ENCODE measurements at places on chromosomes 3 and 15.

DNA sequence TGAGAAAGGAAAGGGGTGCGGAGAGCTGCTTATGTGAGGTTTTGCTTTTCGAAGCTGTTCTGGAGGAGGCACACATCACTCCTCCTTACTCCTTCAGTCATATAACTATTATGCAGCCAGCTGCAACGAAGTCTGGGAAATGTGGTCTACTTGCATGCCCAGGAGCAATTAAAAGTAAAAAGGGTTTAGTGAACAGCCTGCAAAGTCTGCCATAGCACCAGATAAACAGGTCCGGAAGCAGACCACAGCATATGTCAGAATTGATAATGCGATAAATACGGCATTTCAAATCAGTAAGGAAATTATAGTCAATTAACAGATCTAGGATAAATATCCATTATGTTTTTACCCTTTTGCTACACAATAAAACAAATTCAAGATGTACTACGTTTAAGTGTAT is 99.5 kb downstream of the POLR2M start:
- DNase-seq = no peak

DNA sequence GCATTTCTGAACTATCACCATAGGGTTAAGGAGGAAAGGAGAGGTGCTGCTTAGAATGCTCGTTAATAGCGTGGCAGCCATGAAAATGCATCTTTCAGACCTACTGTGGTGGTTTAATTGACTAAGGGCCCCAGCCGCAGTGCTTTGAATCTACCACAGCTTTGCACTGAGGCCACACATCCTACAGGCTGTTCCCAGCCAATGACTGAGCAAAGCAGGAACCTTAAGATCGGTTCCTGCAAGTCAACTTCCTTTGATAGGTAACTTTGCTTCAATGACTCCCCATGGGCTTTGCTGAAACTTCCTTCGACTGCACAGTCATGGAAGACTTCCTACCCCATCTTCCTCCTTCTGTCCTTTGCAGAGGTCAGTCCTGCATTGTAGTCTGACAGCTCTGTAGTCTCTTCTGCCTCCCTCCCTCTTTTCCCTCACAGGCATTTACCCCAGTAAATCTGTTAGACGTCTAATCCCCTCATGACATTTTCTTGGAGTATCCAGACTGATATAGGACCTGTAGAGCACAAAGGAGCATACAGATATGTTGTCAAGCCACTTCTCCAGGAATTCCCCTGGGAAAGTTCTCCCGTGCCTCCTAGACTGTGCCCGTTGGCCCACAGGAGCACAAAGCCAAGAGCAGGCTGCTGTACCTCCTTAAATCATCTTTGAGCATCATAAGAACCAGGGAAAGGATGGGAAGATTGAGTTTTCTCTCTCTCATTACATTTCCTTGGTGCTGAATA is 2.6 kb upstream of the BCL2A1 start:
- no peak for DNase-seq

DNA sequence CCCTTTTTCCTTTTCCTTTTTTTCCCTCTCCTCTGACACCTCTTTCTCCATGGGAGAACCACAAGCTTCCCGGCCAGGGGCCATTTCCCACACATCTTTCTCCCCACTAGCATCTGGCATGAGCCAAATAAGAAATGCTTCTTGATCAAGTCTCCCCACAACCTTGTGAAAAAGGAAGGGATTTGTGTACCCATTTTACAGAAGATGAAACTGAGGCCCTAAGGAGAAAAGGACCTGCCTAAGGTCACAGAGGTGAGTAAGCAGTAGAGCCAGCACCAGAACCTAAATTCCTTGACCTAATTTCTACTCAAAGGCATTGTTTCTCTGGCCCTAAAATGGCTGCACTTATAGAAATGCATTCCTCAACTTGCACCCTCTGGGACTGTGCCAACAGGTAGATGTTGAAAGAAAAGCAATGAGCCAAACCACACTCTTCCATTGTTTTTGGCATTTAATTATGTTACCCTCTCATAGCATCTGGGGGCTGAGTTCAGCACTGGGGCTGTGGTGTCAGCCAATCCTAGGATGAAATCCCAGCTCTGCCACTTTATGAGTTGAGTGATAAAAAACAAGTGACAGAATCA is 81.7 kb upstream of the TLE3 start:
- no peak for DNase-seq

DNA sequence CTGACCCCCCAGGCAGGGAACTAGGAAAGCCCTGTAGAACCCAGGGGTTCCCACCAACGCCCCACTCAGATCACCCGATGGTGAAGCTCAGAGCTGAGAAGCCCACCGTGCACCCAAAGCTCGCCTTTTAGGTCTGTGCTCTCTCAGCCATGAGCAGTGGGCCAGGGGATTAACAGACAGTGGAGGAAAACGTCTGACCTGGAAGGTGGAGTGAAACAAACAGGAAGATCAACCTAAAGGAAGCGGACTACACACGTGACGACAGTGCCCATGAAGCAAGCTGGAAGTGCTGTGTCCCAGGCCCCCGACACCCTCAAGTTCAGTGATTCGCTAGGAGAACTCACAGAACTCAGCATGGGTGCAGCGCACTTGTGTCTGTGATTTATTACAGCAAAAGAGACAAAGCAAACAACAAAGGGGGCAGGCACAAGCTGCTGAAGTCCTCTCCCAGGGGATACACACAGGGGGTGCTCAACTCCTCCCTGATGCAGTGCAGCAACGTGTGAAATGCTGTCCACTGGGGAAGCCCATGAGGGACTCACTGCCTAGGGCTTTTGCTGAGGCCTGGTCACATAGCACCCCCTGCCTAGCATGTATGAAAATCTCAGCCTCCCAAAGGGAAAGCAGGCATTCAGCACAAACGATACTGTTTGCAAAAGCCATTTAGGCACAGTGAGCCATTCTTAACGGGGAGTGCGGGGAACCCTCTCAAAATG is 43.5 kb downstream of the CFAP92 start:
- DNase-seq = no peak

DNA sequence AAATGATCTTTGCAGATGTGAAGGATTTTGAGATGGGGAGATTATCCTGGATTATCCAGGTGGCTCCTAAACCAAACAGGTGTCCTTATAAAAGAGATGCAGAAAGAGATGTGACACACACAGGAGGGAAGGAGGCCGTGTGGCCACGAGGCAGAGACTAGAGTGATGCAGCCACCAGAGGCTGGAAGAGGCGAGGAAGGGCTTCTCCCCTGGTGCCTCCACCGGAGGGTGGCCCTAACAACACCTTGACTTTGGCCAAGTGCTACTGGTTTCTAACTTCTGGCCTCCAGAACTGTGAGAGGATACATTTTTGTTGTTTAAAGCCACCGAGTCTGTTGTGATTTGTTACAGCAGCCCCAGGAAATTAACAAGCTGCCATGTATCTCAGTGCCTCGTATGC is 127.1 kb downstream of the ASB7 start:
- no peak for DNase-seq

DNA sequence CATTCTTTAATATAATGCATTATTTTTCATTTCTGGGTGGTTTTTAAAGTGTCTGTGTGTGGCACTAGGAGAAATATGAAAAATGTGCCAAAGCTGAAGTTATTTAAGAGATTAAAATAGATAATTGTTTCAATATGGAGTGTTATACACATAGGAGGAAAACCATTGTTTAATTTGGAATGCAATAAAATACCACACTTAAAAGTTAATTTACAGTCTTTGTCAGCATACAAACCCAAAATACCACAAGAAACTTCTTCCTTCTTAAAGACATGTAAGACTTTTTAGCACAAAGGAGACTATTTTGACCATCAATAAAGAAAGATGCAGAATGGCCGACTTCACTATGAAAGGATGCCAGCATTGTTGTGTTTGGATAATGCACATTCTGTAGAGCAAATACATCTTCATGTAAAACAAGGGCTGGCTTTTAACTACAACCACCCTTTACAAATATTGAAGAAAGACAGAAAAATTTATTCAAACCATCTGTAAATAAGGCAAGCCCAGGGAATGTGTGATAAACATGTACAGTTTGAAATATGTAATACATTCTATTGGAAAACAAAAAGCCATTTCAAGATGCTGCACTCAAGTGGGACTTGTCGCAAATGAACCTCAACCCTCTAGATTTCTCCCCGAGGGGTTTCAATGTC is 1146.6 kb downstream of the ROBO1 start:
- DNase-seq = no peak

- DNase-seq = no peak
Measured at GRCh38 chr15:77416148-77416455, 3.8 kb downstream of the PEAK1 start.

GRCh38 chr3:14511623-14512280 is 28.4 kb downstream of the GRIP2 start:
- no peak for DNase-seq

GRCh38 chr3:50347187-50347813 is 1.8 kb upstream of the ZMYND10 start:
- DNase-seq = no peak

DNA sequence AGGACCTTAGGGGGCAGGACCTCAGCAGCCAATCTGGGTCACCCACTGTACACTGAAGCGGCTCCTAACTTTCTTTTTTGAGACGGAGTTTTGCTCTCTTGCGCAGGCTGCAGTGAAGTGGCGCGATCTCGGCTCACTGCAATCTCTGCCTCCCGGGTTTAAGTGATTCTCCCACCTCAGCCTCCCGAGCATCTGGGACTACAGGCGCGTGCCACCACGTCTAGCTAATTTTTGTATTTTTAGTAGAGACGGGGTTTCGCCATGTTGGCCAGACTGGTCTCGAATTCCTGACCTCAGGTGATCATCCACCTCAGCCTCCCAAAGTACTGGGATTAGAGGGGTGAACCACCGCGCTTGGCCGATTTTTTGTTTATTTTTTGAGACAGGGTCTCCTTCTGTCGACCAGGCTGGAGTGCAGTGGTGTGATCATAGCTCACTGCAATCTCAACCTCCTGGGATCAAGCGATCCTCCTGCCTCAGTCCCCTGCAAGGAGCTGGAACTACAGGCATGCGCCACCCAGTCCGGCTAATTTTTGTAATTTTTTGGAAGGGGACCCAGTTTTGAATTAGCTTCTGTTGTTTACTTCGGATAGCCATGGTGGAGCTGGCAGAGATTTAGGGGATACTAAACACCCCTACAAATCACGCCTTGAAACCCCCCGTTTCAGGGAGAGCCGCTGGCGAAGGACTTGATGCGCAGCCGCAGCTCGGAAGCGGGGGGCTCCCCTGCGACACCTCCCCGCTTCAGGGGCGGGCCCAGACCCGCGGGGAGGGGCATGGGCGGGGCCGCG is 1.5 kb upstream of the CLK3 start:
- no peak for DNase-seq

DNA sequence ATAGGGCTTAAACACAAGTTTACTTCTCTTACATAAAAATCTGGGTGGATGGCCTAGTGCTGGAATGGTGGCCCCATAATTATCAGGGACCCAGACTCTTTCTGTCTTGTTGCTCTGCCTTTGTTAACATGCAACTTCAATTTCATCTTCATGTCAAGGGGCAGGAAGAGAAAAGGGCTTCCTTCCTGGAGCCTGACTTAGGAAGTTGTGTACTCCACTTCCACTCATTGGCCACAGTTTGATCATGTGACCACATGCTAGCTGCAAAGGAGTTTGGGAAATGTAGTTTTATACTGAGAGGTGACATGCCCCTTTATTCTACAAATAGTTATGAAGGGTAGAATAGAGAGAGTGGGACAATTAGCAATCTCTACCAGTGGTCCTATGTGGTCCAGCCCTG is 39.3 kb downstream of the RHCG start:
- DNase-seq = no peak

GRCh38 chr15:33913459-33913858 is 54.8 kb upstream of the CHRM5 start:
- DNase-seq = no peak

GRCh38 chr3:396293-396692 is 199.7 kb downstream of the CHL1 start:
- DNase-seq = no peak

- DNase-seq = no peak
Measured at GRCh38 chr3:134378384-134378783, 4.1 kb upstream of the AMOTL2 start.

DNA sequence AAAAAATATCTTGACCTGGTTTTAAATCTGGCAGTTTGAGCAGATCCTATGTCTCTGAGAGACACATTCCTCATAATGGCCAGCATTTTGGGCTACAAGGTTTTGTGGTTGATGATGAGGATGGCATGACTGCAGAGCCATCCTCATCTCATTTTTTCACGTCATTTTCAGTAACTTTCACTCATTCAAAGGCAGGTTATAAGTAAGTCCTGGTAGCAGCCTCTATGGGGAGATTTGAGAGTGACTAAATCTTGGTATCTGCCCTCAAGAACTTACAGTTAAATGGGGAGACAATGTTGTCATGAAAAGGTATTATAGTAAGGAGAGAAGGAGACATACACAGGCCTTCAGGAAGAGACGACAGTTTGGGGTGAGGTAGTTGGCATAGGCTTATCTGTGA is 14.5 kb downstream of the TIGIT start:
- no peak for DNase-seq

- DNase-seq = no peak
Measured at GRCh38 chr15:98866511-98866910, 141.1 kb downstream of the PGPEP1L start.

- no peak for DNase-seq
Measured at GRCh38 chr3:123373474-123373987, 75.4 kb downstream of the ADCY5 start.

- DNase-seq = no peak
Measured at GRCh38 chr3:181955566-181955965, 243.8 kb downstream of the SOX2 start.

GRCh38 chr15:51302480-51302879 is 35.9 kb downstream of the CYP19A1 start:
- DNase-seq = no peak

GRCh38 chr3:25043749-25044148 is 384.3 kb upstream of the RARB start:
- no peak for DNase-seq

DNA sequence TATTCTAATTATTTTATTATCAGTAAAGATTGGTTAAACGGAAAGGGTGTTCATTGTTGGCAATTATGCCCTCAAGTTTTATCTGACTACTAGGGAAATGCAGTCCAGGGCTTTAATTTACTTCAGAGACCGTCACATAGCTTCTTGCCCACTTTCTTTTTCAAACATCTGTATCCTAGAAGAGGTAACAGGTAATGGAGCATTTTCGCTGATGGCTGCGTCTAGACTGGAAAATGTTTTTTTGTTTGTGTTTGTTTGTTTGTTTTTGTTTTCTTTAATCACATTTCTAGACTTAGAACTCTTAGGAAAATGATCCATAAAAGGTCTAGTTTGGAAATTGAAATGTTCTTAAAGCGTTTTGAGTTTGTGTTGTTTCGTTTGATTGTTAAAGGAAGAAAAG is 71.4 kb downstream of the ANXA2 start:
- no peak for DNase-seq

- DNase-seq = no peak
Measured at GRCh38 chr3:132196113-132196512, 121.1 kb upstream of the ACP3 start.

DNA sequence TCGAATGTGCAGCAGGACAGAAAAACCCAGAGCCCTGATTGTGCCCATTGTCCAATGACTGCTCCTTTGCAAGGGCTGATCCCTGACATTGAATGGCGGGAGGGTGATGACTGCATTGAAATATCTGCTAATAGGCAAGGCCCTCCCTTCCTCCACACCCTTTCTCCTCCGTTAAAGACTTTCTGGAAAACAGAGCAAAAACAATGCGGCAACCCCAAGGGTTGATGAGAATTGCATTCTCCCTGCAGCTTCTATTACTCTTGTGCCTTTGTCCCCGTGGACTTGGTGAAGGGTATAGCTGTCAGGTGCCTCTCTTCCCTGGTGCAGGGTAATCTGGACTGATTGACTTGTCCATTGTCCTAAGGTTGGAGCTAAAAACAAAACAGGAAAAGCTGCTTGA is 71.8 kb downstream of the THSD4 start:
- no peak for DNase-seq

Data from cortex of kidney (tissue), 1 donor.